ENCODE measurements at places on chromosomes 2 and 18.

GRCh38 chr18:10128921-10129501, 215.2 kb downstream of the VAPA start:
- no peak for DNase-seq

- no peak for DNase-seq
Measured at GRCh38 chr2:104939570-104940217, 85.8 kb downstream of the POU3F3 start.

DNA sequence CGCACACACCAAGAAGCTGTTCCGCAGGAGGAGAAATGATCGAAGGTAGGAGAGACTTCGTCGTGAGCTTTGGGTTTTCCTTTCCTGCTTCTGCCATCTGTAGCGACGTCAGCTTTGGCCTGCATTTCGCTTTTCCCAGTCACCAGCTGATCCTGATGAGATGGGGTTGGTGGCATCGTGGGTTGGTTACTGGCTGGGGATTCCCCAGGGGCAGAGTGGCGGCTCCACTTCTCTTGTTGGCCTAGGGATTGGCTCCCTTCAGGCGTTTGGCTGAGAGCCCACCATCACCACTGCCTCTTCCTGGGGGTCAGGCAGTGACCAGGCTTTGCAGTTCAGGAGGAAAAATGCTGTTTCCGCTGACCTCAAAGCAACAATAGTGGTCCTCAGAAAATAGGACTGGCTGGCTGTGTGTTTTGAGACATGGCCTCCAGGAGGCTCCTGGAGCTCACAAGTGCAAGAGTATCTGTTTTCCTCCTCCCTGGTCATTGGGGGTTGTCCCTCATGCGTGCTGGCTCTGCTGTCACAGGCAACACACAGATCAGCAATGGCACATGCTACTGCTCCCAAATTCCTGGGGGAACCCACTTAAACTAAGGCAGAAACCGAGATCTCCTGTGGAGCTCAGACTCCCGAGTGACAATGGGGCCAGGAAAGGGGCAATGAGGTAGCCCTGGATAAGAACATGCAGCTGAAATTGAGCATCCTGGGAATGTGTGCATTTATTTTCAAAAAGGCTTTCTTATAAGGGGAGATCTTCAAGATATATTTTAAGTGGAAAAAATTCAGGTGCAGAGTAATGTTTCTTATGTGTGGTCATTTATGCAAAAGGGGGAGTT, 173.0 kb downstream of the CTIF start:
- no peak for DNase-seq

DNA sequence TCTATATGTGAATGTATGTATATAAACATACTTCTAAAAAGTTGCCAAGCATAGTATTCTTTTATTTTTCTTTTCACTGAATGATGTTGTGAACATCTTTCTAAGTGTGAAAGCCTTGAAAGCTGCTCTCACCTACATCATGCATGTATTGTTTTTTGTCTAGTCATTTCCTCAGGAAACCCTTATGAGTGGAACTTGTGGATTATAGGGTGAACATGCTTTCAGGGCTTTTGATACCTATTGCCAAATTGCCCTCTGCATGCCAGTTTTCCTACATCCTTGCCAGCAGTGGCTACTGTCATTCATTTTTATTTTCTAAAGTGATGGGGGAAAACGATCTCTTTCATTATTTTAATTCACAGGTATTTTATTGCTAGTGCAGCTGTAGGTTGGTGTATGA, 78.3 kb downstream of the ADAM23 start:
- no peak for DNase-seq

DNA sequence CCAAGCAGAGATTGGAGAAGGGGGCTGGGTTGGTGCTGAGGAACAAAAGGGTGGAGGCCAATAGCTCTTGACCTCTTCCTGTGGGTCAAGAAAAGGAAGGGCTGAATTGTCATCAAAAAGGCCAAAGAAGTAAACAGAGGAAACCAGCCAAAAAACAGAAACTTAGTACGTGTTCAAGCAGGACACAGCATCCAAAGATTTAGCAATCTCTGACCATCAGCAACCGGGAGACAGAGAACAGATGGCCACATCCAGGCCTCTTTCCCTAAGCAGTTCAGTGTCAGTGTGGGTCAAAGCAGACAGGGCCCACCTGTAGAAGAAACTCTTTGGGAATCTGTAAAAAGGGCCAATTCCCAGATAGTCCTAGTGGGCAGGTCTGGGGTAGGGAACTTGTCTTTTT, 2.9 kb downstream of the DNPEP start:
- no peak for DNase-seq

- no peak for DNase-seq
Measured at GRCh38 chr2:74530239-74531187, 780 bp downstream of the HTRA2 start.

DNA sequence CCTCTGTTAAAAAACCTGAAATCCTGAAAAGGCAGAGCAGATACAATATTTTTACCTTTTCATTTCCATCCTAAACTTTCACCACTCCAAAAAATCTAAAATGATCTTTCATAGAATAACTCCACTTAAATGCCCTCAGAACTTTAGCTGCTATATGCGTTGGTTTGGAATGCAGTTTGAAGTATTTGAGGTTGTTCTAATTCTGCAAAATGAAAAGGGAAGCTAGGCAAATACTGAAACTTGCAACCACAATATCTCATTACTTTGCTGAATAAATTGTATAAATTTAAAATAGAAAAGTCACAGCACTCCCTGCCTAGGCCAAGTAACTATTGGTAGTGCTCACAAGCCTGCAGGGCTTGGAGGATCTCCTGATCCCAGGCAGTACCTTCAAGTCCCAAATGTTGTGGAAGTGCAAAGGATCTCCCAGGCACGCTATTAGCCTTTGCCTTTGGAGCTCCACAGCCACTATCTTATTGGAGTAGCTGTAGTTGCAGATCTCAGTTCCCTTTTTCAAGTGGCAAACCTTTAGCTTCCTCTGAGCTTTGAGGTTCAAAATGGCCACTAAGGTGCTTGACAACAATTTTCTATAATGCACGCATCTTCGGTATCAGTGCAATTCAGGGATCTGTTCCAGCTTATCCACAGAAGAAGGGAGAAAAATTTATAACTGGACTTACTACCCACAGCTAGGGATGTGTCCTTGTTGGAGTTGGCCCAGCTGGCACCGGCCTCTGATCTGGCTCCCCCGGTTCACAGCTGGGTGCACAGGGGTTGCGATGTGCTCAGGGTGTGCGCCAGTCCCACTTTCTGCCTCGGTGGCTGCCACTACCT, 43.4 kb upstream of the ANKRD62 start:
- DNase-seq: no peak

DNA sequence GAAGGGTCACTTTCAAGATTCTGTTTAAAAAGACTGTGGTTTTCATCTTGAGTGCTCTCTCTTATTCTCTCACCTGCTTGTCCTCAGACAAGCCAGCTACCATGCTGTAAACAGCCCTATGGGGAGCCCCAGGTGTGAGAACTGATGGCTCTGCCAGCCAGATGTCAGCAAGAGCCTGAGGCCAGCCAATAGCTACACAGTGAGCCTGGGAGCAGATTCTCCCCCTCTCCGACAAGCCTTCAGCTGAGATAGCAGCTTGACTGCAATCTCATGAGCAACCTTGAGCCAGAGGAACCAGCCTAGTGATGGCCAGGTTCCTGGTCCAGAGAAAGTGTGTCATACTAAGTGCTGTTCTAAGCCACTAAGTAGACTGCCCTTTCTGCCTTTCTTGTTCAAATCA, 272.1 kb downstream of the NAPG start:
- DNase-seq: no peak
